ENCODE measurements at places on chromosomes 3 and 15.

DNA sequence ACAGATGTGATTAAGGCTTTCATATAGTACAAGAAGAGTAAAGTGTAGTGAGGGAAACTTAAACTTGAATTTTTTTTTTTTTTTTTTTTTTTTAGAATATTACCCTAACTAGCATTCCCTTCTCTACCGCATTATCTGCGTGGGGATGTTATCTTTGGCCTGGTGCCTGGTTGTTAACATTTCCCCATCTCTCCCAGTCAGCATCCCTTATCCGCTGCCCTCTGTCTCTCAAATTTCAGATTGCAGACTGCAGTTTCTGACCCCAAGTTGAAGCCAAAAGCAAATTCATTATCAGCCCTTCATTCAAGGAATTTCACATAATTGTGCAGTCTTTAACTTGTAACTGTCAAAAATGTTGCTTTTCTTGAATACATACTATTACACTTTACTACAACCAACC, 353.0 kb downstream of the PLOD2 start:
- peak; percentile 38 for DNase-seq

DNA sequence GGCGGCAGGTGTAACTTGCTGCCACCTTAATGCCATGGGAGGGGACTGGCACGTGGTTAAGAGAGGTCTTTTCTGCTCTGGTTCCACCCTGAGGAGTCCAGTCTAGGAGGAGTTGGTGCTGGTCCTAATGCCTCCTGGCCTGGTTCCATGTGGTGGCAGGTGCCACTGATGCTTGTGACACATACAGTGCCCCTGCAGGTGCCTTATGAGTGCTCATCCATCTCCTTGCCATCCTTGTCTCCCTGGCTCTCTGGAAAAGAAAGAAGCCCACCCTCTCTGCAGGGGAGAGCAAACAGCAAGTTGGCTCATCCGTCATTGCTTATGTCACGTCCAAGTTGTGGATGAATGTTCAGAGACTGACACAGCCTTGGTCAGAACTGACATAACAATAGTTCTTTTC, 175.8 kb upstream of the DPH6 start:
- no peak for DNase-seq

DNA sequence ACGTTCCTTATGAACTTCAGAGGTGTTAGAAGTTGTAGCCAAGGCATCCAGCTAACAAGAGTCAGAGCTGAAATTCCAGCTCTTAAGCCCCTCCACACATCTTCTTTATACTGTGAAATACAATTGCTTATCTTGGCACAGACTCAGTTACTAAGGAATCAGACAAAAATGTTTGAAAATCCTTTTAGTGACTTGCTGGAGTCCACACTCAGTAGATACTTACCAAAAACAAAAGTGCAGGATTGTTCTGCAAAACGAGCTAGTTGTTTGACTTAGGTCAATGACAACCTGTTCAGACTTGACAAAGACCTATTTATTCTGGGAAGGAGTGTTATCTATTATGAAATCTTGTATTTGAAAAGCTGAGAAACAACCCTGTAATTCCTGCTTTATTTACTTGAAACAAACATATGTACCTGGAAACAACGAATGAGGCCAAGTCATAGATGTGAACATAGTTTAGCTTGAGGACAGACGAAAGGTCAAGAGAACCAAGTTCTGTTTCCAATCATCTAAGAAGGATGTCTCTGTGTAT, 38.5 kb downstream of the B3GNT5 start:
- DNase-seq = no peak

- DNase-seq = peak; percentile 65
Measured at GRCh38 chr15:86915811-86916331, 836.2 kb downstream of the AGBL1 start.

DNA sequence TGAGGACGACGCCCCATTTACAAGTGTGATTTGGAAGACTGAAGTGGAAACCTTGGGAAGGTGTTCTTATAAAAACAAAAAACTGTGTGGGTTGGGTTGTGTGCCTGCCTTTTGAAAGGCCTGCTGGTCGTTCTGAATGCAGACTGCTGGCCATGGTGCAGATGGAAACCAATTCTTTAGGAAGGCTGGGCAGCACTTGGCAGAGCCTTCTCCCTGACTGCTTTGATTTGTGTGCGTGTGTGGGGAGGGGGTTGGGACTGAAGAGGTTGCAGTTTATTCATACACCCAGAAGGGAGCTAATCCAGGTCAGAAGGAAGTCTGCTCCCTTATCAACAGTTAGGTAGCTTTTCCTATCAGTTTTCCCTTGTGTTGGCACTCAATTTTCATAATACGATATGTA, 288.7 kb downstream of the SOX2 start:
- DNase-seq = no peak

GRCh38 chr3:185824051-185825005, 514 bp downstream of the IGF2BP2 start:
- DNase-seq = peak; percentile 60

- DNase-seq = peak; percentile 40
Measured at GRCh38 chr3:31848911-31849310, 132.2 kb downstream of the OSBPL10 start.

- no peak for DNase-seq
Measured at GRCh38 chr3:178480795-178481194, 55.4 kb upstream of the KCNMB2 start.

DNA sequence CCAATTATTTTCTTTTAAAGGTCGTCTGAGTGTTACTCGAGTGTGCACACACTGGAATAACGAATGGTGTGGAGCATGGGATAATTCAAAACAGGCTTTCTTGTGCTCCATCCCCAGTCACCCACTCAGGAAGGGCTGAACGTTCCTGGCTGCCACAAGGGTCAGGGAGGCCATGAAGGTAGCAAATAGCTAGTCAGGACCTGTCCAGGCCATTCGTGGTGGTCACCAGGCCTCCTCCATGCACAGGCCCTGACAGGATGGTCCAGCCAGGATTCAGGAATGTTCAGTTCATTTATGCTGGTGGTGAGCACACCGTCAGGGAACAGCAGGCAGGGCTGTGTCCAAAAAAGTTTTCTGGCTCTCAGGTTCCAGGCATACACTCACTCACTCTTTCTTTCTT, 11.7 kb upstream of the NR2E3 start:
- no peak for DNase-seq

DNA sequence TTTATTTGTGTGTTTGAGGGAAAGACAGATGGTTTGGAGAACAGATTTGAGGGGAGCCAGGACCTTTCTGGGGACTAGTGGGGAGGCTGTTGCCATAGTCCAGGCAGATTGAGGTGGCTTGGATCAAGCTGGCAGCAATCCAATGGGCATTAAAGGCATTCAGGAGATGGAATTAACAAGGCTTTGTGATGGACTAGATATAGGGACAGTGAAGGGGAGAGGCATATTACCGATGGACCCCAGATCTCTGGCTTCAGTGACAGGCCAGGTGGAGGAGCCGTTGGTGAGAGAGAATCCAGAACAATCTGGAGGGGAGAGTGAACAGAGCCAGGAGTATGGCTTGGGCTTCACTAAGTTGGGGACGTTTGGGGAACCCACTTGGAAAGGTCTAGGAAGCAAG, 124.8 kb downstream of the EEFSEC start:
- DNase-seq = no peak

DNA sequence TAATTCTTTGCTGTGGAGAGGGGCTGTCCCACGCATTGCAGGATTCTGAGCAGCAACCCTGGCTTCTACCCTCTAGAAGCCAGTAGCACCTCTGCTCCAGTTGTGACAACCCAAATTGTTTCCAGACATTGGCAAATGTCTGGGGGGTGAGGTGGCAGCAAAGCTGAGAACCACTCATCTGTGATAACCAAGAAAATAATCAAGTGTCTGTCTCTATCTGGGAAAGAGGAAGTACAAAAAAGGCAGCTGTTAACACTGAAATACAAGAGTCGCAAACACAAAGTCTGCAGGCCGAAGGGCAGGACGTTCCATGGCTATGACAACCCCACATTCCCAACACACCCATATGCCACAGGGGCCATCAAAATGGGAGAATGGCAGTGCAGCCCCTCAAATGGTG, 42.2 kb upstream of the GNB5 start:
- DNase-seq = no peak

- peak; percentile 37 for DNase-seq
Measured at GRCh38 chr15:82130248-82130647, 84.4 kb upstream of the MEX3B start.

- no peak for DNase-seq
Measured at GRCh38 chr3:43764056-43764455, 73.3 kb downstream of the ABHD5 start.

GRCh38 chr3:125351814-125352456, 23.2 kb downstream of the ZNF148 start:
- DNase-seq = no peak

- DNase-seq = no peak
Measured at GRCh38 chr3:14543446-14543845, 3.3 kb upstream of the GRIP2 start.

Data from muscle of leg (tissue), 16 donors.